Neuronal stem cell (in vitro differentiated cells): ENCODE measurements at places on chromosomes 5 and 9.
A peak's percentile ranks its signal among the peaks of the same experiment; 100 is the strongest.

GRCh38 chr5:36017004-36017403 lies 25.8 kb upstream of the UGT3A1 start:
- no peak for DNase-seq

DNA sequence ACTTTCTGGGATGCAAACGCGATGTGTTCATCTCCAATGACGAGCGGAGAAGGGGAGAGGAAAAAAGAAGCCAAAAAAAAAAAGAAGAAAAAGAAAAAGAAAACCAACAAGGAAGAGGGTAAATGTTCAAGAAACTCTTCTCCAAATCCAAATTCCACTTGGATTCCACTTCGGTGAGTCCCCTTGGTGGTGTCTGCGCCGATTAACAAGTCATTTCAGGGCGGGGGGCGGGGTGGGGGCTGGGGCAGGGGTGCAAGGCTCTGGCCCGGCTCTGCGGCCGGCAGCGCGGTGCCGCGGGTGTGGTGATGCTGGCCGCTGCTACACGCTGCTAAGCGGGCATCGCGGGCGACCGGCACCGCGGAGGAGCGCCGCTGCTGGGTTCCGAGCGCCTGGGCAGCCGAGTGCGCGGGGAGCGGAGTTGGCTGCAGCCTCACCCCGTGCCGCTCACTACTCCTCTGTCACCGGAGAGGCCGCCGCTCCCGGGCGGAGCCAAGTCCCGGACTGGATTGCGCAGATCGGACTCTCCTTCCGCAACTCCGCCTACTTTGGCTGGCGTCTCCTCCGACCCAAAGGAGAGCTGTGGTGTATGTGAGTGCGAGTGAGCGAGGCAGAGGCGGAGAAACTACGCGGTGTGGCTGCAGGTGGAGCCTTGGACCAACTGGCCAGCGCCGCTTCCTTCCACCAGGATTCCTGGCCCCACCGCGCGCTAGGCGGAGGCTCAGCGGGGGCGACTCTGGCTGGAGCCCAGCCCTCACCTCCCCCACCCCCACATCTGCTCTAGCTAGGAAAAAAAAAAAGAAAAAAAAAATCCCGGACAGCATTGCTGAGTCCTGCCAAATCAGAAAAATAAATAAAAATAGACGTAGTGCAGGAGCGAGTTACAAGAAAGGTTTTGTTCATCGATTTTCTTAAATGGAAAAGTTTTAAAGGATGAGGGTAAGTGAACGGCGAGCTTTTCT lies at the start of gene SEMA6A:
TSS of gene SEMA6A (minus strand) at position 457 of the 959 bp plus-strand sequence. CDS start 69,879 bp downstream, outside the sequence.
- peak; percentile 97 for DNase-seq

- DNase-seq, result peak; percentile 56
Measured at GRCh38 chr5:161544350-161544765, 2.2 kb downstream of the GABRB2 start.

DNA sequence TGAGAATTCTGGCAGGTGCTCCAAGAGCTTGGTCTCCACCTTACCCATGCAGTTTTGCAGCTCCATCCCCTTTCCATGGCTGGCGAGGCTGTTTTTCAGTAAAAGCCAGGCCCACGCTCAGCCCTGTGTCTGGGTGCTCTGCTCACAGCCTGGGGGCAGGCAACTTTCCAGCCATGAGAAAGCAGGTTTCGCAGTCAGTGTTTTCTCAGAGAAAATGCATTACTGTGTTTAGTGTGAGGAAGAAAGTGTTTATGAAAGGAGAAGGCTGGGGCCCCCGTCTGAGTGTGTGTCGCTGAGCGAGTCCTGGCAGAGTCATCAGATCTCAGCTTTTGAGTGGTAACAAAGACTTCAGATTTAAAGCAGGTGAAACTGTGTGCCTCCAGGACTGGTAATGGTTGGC lies 248.1 kb downstream of the IRX1 start:
- DNase-seq, result no peak

- DNase-seq, result no peak
Measured at GRCh38 chr9:126721564-126721981, 83.3 kb upstream of the ZBTB43 start.

DNA sequence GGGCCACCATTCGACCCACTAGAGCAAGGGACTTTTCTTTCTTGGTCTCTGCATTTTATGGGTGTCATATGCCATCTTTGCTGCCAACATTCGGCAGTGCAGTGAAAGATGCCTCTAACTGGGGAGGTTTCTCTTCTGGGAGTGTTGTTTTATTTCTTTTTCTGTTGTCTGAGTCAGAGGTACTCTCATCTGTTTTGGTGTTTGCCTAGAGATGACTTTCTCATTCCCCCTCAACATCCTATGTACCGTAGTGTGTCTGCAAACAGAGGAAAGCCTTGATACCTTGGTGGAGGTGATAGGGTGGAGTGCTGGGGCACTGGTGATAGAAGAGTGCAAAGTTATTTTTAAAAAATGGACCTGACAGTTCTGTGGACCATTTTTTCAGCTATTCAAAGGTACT lies 182.1 kb downstream of the ARHGAP26 start:
- DNase-seq, result no peak

DNA sequence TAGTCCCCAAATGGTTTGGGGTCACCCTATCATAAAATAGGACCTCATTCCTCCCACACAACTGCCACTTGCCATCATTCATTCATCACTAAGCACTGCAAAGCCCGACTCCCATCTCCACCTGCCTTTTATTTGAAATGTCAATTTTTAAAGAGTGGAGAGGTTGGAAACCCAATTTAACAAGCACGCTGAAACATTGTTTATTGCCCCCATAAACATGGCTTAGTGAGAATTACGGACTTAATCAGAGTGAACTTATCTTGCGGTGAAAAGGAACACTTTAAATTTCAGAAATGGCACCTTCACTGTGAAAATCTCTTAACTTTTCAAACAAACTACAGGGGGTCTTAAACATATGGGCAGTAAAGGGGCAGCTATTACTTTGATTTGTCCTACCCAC lies 241.1 kb downstream of the CRB2 start:
- no peak for DNase-seq

GRCh38 chr5:157566902-157567489 lies 8.6 kb downstream of the ADAM19 start:
- no peak for DNase-seq

DNA sequence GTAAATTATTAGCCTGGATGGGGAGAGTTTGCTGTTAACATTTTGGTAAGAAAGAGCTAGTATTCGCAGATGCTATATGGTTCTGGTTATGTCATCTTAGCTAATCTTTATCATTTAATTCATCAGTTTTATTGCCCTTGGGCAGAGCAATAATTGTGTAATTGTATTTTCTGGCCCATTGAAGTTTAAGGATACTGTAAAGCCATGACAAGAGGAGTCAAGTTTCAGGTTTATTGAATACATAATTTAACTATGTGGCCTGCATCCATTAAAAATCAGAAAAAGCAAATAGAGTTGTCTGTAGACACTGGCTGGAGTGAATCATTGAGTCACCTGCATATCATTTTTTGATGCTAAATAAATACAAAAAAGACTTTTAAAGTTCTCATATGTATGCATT lies 255.8 kb downstream of the PRELID2 start:
- DNase-seq, result no peak

- DNase-seq, result peak; percentile 14
Measured at GRCh38 chr5:103393101-103393754, 134.7 kb downstream of the MACIR start.

GRCh38 chr9:126638571-126639132 lies 24.9 kb downstream of the LMX1B start:
- DNase-seq, result no peak

- no peak for DNase-seq
Measured at GRCh38 chr9:76619640-76620039, 144.6 kb upstream of the PCA3 start.

DNA sequence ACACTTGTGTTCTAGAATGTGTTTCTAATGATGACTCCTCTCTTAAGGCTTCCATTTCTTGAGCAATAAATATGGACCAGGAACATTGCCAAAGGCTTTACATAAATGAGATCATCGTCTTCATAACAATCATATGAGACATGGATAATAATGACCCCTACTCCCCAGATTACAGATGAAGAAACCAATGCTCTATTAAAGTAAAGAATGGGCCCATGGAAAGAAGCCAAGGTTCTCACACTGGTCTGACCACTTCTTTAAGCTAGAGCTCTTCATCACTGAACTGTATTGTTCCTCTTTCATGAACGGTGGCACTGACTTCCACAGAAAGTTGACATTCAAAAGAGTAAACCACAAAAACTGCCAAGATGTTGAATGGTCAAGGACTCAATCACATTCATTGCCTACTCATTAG lies 65.3 kb downstream of the MARCHF3 start:
- DNase-seq, result no peak

DNA sequence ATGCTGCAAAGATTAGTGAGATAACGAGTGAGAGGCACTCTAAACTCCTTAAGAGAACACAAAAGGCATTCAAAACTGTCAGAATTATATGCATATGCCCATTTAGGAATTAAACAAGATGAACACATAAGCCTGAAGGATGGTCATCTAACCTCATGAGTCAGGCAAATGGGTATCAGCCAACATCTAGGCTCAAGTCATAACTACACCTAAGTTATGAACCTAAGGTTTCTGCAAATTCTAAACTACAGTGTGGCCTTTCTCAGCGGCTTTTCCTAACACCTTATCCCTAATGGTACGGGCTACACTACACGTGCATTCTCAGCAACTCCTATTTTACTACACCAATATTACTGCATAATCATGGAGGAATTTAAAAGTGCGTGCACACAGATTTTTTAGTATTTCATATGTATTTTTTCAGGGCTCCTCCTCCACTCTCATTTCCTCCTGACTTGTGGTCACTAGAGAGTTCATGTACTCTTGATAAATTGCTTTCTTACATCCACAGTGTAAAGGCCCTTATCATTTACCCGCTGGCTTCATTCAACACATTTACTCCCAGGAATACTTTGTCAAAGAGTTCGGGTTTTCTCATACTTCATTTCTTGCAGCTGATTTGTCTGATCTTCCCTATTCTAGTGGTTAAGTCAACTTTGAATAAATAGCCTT lies 316.5 kb downstream of the BNC2 start:
- DNase-seq, result no peak

- DNase-seq, result no peak
Measured at GRCh38 chr9:76707510-76707909, 56.7 kb upstream of the PCA3 start.

- no peak for DNase-seq
Measured at GRCh38 chr9:121781701-121782464, 130.4 kb downstream of the DAB2IP start.

- no peak for DNase-seq
Measured at GRCh38 chr9:98993570-98993945, 49.9 kb downstream of the COL15A1 start.

GRCh38 chr9:136292026-136292538 lies 11.8 kb downstream of the CCDC187 start:
- DNase-seq, result no peak

DNA sequence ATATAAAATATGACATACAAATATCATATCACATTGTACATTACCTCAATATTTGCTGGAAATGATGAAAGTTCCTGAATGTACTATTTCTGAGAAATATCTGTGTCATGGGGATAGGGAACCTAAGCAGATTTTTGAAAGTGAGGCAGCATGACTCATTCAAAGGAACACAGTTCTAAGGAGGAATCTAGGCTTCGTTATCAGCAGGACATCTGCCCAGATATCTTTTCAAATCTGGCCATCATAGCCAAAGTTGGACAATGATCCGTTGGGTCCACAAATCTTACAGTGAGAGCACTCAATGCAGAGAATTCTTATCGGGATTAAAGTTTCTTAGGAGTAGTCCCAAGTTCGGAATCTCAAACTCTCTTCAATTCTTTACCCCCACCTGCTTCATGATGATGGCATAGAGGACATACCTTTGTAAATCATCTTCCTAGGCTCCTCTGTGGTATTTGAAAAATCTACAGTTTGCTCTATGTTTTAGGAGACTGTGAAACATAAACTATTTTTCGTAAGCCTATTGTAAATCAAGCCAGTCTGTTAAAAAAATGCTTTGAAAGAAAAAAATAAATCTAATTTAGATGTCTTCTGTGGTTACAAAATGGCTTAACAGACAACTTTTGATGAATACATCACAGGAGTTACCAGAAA lies 29.4 kb upstream of the ALDH1A1 start:
- no peak for DNase-seq

DNA sequence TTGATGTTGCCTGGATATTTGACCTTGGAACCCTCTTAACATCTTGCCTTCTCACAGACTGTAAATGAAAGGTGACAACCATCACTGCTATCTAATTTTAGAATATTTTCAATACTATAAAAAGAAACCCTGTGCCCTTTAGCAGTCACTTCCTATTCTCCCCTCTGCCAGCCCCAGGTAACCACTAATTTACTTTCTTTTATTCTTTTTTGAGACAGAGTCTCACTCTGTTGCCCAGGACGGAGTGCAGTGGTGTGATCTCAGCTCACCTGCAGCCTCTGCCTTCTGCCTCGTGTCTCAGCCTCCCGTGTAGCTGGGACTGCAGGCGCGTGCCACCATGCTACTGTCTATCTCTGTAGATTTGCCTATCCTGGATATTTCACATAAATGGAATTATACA lies 43.6 kb downstream of the FRMPD1 start:
- DNase-seq, result no peak

- peak; percentile 12 for DNase-seq
Measured at GRCh38 chr9:33737811-33738606, 57.4 kb upstream of the PRSS3 start.

DNA sequence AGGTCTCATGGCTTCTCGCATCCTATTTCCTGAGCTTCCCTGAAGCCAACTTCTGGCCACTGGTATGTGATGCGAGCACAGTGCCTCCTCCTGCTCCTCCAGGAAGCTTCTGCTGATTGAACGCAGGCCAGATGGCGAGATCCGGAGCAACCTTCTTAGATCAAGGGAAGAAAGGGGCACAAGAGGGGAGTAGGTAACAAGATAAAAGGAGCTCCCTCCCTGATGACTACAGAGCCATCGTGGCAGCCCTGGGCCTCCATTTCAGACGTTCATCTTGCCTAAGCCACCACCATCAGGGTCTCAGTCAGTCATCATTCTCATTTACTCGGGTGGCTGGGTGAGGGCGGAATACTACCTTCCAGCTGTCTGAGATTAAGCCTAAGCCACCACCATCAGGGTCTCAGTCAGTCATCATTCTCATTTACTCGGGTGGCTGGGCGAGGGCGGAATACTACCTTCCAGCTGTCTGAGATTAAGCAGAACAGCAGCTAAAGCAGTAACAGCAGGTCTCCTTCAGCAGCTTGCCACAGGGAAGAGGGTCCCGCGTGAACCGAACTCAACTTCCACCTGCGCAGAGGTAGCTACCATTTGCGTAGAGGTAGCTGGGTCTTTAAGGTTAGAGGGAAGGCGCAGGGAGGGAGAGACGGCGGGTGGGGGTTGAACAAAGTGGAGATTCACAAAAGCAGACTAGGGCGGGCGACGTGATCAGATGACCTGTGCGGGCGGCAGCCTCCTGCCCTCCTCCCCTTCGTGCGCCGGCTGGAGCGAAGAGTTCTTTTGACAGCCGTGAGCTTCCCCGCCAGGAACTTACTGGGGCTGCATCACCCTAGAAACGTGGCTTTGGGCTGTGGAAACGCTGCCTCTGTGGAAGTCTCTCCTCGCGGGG lies 27.9 kb upstream of the MGAT1 start:
- DNase-seq, result no peak

GRCh38 chr5:133775584-133776304 lies 163.4 kb upstream of the FSTL4 start:
- no peak for DNase-seq

DNA sequence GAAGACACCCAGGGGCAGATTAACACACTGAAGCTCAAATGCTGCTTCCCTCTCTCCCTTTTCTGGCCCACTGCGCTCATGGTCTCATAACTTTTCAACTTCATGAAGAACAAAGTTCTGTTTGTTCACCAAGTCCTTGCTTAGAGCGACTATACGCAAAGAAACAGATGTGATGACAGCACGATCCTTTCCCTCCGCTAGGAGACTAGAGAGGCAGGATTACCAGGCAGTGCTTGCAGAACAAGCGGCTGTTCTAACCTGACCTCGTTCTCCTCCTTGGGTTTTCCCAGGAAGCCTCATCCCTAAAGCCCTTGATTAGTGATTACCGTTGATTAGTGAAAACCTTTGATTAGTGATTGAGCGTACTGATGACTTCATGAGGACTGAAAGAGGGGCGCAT lies 649.9 kb downstream of the IRX1 start:
- no peak for DNase-seq
